ELR (cell line): ENCODE measurements at places on chromosomes 13 and 19.

DNA sequence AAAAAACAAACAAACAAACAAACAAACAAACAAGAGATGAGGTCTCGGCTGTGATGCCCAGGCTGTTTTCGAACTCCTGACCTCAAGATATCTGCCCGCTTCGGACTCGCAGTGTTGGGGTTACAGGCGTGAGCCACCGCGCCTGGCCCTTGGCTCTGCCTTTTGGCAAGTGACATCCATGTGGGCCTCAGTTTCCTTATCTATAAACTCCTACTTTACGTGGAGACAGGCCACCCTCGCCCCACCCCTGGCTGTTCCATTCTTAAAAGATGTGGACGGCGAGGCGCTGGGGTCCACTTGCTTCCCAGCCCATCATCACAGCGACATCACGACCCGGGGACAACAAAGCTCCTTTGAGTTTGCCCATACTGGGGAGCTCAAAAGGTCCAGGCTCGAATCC lies 1.7 kb downstream of the TSSK6 start:
- no peak for DNase-seq

GRCh38 chr19:16608290-16608739 lies 19.7 kb downstream of the MED26 start:
- DNase-seq = peak; percentile 66

GRCh38 chr13:106466691-106467426 lies 68.6 kb downstream of the EFNB2 start:
- DNase-seq = peak; percentile 7

DNA sequence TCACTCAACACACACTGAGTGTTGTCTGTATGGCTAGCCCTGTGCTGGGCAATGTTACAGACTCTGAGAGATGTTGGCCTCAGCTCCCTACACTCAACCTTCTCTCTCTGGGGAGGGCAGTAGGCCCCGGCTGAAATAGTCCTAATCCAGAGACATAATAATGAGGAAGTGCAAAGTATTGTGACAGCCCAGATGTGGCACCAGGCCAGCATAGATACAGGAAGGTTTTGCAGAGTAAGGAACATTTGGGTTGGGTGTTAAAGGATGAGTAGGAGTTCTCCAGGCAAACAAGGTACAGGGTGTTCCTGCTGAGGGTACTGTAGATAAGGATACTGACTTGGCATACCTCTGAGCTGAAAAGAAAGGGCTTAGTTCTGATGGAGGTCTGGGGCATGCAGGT lies 2.4 kb downstream of the LIN7B start:
- no peak for DNase-seq

GRCh38 chr13:41284512-41285288 lies 21.3 kb upstream of the MTRF1 start:
- peak; percentile 97 for DNase-seq

DNA sequence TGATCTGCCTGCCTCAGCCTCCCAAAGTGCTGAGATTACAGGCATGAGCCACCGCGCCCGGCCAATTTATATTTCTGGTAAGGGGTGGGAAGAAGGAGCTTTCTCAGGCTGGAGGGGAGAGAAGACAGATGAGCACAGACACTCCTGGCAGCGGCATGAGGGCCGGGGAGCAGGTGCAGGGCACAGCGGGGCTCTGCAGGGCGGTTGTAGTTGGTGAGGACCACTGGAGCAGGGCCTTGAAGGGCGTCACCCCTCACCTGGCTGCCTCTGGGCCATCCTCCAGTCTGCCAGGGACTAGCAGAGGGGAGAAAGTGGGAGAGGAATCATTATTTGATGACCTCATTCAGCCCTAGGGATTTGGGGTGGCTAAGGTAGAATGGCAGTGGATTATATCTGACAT lies 8.6 kb upstream of the CSNK1G2 start:
- DNase-seq = no peak

DNA sequence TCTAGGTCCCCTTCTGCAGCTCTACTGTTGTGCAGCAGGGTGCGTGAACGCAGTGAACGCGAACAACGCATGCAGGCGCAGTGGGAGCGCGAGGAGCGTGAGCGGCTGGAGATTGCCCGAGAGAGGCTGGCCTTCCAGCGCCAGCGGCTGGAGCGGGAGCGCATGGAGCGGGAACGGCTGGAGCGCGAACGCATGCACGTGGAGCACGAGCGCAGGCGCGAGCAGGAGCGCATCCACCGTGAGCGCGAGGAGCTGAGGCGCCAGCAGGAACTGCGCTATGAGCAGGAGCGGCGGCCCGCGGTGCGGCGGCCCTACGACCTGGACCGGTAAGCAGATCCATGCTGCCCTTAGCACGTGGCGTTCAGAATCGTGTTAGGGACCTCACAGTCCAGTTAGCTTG lies 18.8 kb downstream of the MICOS13 start:
- no peak for DNase-seq

DNA sequence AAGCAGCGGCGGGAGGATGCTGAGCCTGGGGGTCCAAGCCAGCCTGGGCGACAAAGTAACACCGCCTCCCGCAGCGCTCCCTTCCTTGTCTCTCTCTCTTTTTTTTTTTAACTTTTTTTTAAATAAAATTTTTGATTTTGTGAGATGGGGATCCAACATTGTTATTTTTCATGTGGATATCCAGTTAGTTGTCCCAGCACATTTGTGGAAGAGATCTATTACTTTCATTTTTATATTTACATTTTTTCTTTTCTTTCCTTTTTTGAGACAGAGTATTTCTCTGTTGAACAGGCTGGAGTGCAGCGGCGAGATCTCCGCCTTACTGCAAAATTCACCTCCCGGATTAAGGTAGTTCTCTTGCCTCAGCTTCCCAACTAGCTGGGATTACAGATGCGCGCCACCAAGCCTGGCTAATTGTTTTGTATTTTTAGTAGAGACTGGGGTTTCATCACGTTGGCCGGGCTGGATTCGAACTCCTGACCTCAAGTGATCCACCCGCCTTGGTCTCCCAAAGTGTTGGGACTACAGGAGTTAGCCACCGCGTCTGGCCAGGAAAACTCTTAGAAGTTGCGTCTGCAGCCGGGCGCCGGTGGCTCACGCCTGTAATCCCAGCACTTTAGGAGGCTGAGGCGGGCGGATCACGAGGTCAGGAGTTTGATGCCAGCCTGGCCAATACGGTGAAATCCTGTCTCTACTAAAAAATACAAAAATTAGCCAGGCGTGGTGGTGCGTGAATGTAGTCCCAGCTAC lies 19.4 kb downstream of the ZNF816 start:
- DNase-seq = no peak

GRCh38 chr19:34041925-34042521 lies 130.3 kb upstream of the LSM14A start:
- DNase-seq = peak; percentile 67

GRCh38 chr19:5889288-5889971 lies 14.2 kb downstream of the NDUFA11 start:
- DNase-seq = peak; percentile 34

DNA sequence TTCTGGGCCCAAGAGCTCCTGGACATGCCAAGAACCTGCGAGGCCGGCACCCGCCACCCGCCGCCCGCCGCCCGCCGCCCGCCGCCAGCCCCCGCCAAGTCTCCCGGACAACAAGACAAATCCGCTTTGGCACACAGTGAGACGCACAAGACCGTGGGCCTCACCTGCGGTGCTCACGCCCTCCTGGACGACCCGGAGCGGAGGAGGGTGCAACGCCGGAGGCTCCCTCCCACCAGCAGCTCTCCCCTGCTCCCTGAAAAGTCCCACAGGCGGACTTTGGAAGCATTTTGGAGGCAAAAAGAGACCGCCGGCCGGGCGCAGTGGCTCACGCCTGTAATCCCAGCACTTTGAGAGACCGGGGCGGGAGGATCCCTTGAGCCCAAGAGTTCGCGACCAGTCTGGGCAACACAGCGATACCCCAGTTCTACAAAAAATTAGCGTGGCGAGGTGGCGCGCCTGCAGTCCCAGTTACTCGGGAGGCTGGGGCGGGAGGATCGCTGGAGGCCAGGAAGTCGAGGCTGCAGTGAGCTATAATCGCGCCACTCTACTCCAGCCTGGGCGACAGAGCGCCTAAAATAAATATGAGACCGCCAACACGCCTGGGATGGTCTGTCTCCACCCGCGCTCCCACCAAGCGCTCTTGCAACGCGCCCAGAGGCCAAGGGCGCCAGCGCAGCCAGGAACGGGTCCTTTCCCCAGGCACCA lies 783 bp downstream of the RHPN2 start:
- DNase-seq = peak; percentile 49

DNA sequence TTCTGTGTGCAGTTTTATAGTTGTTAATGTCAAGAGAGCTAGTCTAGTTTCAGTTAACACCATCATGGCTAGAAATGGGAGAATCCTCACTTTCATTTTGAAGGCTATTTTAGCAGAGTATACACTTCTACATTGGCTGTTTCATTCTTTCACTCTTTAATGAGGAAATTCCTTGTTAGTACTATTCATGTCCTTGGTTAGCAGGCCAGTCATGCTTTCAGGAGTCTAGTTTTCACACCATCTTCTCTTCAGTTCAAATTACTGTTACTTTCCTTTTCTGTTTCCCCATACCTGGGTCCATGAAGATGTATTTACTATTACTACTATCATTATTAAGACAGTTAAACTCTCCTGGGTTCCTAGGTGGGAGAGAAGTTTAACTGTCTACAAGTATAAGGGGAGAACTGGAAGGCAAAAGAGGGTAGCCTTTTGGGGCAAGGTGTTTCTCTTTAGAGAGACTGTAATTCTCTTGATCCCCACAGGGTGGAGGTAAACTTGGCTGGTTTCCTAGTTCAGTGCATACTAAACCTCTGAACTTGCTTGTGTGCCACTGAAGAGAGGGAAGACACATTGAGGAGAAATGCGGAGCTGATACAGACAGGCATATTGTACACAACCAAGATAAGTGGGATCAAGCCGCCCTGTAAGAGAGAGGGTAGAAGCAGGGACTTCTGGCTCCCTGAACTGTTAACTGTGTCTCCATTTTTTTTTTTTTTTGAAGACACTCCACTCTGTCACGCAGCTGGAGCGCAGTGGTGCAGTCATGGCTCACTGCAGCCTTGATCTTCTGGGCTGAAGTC lies 41.3 kb upstream of the IGFL4 start:
- DNase-seq = peak; percentile 73

DNA sequence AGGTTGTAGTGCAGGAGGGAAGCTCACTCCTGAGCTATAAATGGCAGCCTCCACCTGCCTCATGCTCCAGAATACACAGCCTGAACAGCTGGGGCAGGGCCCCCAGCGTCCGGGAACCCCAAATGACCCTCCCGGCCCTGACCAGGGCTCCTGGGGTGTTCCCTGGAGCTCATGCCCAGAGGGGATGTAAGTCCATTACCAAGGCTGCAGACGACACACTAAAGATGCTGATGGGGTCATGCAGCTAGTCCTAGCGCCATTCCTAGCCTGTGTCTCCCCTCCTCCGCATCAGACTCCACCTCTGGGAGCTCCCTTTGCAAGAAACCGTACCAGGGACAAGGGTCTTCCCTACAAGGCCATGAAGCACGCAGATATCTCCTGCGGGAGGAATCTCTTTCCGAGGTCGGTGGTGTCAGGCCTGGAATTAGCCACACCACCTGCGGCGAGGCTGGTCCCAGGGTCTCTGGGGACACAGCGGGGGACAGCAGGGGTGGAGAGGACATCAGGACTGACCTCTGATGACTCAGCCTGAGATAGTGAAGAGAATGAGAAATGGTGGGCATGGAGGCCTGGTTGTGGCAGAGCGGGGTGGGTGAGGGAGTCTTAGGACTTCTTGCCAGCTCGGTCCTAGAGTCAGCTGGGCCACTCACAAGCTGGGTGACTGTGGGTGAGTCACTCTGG lies 11.9 kb upstream of the TPM4 start:
- no peak for DNase-seq

DNA sequence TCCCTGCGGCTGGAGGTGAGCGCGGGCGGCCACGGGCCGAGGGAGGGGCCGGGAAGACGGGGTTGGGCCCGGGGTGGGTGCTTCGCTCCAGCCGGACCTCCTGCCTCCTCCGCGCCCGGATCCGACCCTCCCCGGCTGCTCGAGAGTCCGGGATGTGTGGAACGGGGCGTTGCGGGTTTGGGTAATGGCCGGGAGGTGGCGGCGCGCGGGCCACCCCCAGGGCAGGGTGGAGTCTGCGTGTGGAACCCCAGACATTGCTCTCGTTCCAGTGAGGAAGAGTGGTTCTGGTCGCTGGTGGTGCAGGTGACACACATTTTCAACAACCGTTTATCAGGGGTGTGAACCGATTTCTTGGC lies 38.8 kb downstream of the ARHGEF7 start:
- peak; percentile 68 for DNase-seq

DNA sequence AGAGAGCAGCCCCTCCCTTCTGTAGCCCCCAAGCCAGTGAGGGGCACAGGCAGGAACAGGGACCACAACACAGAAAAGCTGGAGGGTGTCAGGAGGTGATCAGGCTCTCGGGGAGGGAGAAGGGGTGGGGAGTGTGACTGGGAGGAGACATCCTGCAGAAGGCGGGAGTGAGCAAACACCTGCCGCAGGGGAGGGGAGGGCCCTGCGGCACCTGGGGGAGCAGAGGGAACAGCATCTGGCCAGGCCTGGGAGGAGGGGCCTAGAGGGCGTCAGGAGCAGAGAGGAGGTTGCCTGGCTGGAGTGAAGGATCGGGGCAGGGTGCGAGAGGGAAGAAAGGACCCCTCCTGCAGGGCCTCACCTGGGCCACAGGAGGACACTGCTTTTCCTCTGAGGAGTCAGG lies 4.2 kb downstream of the KLK3 start:
- no peak for DNase-seq

- DNase-seq = no peak
Measured at GRCh38 chr19:40896418-40896796, 14.4 kb upstream of the CYP2A7 start.

DNA sequence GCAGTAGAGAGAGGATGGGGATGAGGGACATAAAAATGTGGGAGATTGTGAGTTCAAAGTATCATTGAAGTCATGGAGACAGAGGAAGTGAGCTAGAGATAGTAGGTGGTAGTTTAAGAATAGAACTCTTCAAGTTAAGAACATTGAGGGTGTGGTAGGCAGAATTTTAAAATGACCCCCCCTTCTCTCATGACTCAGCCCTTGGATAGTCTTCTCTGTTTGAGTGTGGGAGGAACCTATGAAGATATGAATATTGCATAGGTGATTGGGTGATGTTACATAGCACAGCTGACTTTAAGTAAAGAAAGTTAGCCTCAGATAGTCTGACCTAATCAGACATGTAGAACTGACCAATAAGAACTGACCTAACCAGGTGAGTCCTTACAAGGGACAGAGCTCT lies 418.6 kb downstream of the FOXO1 start:
- DNase-seq = no peak

DNA sequence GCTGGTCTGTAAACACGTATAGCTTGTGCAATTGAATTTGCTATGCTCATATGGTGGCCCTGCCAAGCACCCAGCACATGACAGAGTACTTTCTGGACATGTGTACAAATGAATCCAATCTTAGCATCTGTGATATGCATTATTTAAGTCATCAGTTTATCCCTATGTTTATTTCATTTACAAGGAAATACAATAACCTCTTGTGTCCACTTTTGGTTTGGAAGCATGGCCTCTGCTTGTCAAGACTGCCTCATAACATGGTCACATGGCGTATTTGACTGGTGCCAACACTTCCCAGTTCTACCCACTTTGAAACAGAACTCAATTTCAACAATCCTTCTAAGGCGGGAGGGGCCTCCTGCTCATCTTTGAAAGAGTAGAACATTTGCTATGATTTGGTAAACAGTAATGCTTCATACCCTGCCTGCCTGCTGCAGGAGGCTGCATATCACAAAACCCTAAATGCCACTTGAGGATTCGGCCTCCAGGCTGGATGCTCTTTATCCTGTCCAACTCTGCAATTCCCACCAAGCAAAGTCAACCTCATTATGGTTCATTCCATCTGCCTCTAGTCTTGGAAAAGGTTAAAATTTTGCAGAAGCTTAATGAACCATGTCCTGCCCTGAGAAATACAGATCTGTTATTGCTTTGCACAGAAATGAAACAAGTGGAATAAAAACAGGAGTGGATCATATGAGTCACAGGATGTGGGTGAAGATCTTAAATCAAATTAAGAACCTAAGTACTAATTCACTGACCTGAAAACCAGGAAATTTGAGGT lies 151.3 kb downstream of the CYSLTR2 start:
- DNase-seq = peak; percentile 44

- no peak for DNase-seq
Measured at GRCh38 chr19:15506074-15506571, 2.2 kb upstream of the CYP4F22 start.
